ENCODE measurements at places on chromosomes 11 and 22.

DNA sequence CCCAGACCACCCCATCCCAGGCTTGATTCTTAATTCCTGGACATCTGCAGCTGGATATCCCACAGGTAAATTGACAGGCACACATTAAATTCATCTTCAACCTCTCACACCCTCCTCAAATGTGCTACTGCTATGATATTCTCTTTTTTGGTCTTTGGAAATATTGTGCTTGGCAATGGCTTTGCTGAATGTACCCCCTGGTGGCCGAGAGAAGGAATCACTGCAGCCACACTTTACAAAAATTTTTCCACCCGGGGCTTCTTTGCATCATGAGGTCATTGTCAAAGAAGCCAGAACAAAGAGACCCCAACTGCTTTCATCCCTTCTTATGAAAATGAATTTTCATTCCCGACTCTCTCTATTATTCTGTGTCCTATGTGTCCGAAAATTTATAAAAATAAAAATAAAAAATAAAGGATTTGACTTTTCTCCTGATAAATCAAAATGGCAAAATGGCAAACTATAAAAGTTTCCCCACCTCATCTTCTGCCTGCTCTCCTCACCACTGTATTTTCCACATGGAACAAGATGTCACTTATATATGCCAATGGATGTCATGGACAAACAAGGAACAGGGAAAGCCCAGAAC, 15.0 kb upstream of the CYB5R2 start:
- DNase-seq = peak; percentile 41

DNA sequence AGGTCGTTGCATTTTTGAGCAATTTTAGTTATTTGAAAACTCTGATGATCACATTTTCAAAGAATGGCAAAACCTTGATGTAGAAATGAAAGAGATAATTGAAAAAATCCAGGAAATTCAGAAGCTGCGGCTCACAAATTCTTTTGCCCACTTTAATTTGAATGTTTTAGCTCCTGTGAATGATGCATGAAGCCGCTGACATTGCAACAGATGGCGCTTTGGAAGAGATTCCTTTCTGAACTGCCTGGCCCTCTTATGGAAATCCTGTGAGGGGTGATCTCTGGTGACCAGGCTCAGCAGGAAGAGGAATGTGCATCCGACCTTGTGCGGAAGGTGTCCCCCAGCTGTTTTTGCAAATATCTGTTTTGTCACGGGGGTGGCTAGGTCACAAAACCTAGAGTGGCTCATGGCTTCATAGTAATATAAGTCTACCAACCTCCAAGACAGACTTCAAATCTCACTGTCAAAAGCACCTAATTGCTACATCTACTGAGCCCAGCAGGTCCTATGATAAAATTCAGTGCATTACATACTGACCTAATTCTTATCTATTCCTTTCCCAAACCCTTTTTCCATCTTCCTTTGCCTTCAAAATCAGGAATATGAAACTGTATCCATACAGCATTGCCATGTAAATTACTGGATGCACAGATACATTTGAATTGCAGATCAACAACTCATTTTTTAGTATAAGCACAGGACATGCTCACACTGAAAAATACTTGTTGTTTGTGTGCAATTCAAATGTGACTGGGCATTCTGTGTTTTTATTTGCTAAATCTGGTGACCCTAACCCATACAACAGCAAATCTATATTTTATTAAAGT, 412.7 kb downstream of the ETS1 start:
- DNase-seq = no peak

DNA sequence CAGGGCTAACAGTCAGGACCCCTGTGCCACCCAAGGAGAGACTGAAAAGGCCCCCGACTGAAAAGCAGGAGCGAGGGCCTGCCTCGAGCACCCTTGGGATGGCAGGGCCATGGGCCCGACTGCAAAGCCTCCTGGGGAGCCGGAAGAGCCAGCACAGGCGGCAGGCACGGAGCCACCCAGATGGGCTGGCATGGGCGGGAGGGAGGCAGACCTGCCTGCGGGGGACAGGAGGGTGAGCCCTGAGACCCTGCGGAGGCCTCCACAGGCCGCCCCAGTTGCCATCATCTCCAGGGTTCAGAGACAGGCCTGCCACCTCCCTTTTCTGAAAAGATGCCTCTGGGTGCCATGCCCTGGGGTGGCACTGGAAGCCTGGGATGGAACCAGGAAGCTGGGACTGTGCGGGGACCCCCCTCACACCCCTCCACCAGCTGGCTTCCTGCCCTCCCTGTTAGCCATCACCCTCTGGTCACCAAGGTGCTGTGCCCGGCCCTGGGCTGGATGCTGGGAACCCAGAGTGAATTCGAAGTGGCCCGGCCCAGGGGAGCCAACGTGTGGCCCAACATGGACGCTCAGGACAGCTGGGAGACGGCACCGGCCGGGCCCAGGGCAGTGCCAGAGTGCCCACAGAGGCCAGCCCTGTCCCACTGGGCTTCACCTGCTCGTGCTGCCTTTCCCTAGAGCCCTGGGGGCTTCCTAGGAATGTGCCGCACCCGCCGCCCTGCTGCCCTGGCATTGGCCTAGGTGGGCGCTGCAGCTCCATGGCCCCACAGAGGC, 13.8 kb downstream of the TSPAN32 start:
- peak; percentile 4 for DNase-seq

- peak; percentile 58 for DNase-seq
These were observed 77.7 kb downstream of the STIM1 start for GRCh38 chr11:3933165-3933628.

GRCh38 chr22:45262195-45262930, 21.7 kb upstream of the KIAA0930 start:
- DNase-seq = peak; percentile 53

DNA sequence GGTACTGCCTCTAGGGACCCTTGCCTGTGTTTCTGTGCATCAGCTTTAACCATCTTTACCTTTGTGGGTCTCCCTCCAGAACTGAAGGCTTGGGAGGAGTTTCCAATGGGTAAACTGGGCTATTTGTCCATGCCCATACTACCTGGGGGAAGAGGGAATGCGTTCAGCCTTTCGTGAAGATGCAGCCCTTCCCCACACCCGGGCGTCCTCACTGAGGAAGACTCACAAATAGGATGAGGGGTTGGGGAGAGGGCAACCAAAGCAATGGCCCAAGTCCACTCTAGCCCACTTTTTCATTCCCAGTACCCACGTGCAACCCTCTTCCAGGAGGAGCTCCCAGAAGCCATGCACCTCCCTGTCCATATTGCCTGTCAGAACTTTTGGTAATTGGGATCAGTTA, 61.8 kb upstream of the ADA2 start:
- DNase-seq = no peak

GRCh38 chr11:132158091-132158490, 787.7 kb downstream of the NTM start:
- DNase-seq = peak; percentile 38

DNA sequence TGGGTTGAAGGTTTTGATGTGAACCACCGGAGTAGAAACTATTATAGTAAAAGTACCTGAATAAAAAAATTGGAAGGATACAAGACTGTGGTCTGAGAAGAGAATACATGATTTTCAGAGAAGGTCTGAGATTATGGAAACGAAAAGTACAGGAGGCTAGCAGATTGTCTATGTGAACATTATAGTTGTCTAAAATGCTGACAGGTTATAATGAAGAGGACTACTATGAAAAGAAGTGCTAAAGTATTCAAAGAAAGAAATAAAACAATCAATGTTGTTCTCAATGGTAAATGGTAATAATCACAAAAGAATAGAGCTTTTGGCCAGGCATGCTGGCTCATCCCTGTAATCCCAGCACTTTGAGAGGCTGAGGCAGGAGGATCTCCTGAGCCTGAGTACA, 34.0 kb downstream of the RAB6A start:
- no peak for DNase-seq

- DNase-seq = no peak
These were observed 14.5 kb downstream of the DGCR2 start for GRCh38 chr22:19107730-19108074.

DNA sequence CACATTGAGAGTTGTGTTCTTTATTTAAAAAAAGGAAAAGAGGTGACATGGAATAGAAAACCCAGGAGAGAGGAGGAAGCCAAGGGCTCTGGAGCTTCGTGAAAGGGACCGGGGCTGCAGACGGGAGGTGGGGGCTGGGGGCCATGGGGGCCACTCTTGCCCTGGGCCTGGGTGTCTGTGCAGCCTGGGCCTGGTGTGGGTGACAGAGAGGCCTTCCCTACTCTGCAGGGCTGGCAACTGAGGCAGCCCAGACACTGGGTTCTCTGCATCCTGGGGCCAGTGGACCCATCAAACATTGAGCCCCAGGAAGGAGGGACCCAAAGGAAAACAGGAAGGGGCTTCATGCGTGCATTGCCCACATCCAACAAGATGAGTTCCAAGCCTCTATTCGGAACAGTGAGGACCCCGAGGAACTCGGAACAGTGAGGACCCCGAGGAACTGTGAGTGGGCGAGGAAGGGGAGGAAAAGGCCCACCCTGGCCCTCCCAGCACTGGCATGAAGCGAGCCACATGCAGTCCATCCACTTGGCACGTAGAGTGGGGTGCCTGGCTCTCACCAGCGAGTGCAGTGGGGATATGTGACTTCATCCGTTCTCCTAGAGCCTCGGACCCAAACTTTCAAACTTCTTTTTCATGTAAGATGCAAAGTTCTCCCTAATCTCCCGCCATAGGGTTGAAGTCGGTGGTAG, 1121.6 kb downstream of the BRD1 start:
- no peak for DNase-seq

- DNase-seq = peak; percentile 48
These were observed 85.5 kb downstream of the NELL1 start for GRCh38 chr11:20754933-20755332.

- no peak for DNase-seq
These were observed 340.0 kb downstream of the METTL15 start for GRCh38 chr11:28448186-28448585.

DNA sequence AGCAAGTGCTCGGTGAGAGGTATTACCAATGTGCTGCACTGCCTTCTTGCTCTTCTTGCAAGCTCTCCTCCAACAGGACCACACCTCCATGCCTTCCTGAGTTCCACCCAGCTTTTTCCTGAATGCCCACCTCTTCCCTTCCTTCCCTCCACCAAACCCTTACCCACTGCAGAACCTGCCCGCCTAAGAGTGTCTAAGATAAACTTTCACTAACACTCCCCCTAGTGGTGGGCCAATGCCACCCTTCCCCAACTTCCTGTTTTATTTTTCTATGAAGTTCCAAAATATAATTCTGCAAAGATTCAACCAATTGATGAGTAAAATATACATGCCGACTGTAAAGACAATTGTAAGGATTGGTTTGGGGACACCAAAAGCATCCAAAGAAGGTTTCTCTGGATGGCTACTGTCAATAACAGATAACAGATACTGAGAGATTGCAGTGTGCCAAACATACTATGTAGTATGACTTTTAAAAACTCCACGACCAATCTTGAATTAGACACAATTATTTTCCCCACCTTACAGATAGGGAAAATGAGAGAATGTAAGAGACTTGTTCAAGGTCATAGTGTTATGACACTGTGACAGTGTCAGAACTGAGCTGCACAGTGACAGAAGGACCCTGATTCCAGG, 38.6 kb upstream of the BMAL1 start:
- peak; percentile 57 for DNase-seq

- no peak for DNase-seq
These were observed 109.8 kb downstream of the ATXN10 start for GRCh38 chr22:45781459-45781858.

DNA sequence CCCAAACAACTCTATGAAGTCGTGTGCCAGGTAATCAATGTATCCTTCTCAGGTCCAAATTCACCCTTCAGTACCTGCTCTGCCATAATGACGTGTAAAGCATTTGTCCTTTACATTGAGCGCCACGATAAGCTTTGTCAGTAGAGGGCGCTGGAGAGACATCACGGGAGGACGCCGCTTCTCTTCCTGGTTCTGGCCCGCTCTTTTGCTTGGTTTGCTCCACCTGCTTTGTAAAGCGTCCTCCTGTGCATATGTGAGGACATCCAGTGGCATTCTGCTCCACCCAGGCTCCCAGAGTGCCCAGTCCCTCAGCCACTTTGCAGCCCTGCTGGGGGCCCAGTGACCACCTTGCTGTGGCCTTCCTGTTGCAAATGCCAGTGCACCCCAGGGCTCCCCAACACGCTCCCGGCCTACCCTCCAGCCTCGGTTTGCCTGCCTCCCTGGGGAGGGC, 61.1 kb downstream of the WT1 start:
- peak; percentile 86 for DNase-seq

GRCh38 chr22:30865656-30866055, 102.9 kb downstream of the MORC2 start:
- no peak for DNase-seq

- peak; percentile 78 for DNase-seq
These were observed 38.5 kb upstream of the CYP2D6 start for GRCh38 chr22:42169055-42169469.

Data from NB4 (cell line).